ENCODE measurements at places on chromosomes 3 and 15.
A peak's percentile ranks its signal among the peaks of the same experiment; 100 is the strongest.

DNA sequence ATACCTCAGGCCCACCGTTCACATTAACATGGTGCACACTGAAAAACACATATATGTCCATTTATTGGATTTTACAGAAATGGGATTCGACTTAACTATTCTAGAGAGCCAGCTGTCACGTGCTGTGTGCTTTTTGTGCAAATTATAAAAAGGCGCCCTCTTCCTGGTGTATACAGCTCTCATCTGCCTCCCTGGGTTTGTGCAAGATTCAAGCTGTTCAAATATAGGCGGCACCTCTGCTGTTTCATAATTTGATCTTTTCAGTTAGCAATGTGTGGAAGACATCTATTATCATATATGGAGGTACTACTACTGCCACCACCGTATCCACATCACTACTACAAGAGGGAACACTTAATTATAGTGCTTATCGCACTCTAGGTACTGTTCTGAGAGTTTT is 187.6 kb downstream of the EBLN2 start:
- H3K4me3 ChIP-seq = no peak overlapping the region
- H3K27ac ChIP-seq = no peak overlapping the region
- no peak for DNase-seq

DNA sequence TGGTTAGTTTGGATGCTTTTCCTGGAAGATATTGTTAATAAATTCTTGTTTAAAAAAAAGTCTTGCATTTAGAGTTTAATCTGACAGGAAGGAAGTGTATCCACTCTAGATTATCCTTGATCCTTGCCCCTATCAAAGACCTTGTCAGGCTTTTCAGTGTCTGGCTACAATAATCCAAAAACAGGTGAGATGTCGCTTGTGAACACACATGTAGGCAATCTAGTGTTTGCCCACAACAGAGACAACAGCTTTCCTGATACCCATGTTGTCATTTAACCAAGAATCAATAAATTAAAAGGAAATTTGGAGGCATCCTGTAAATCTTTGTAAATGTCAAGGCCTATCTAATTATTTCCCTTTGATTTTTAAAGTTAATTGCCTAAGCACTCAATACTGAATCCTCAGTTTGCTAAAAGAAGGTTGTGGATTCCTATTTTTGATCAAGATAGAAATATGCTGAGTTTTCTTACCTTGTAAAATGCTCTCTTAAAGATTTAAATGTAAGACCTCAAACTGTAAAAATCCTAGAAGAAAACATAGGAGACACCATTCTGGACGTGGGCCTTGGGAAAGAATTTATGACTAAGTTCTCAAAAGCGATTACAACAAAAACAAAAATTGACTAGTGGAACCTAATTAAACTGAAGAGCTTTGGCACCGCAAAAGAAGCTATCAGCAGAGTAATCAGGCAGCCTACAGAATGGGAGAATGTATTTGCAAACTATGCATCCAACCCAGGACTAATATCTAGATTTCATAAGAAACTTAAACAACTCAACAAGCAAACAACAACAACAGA is 207.7 kb downstream of the NAALADL2 start:
- no peak overlapping the region for H3K4me3 ChIP-seq
- no peaks in the 10 kb centered on the region for H3K27me3 ChIP-seq
- DNase-seq = no peak
- H3K36me3 ChIP-seq = no peaks in the 10 kb centered on the region
- no peak overlapping the region for H3K27ac ChIP-seq

DNA sequence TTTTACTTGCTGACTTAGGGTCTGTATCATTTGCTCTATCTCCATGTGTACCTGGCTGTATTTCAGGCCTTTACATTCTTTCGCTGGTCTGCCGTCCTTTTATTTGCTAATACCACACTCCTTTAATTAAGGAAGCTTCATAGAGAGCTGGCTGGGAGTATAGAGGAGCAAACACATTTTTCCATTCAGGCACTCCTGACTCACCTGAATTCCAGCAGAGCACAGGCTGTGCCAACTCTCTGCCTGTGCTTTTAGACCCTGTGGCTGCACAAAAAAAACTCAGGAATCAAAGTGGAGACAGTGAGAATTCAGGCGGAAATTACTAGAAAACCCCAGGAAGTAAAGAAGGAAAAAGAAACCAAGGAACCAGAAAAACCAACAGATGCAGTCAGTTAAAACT is 29.0 kb upstream of the ATP10A start:
- H3K27me3 ChIP-seq = peaks cover 4% of the 10 kb centered on the region
- H3K4me3 ChIP-seq = no peak overlapping the region
- no peaks in the 10 kb centered on the region for H3K36me3 ChIP-seq
- no peaks in the 10 kb centered on the region for H3K4me1 ChIP-seq
- no peak for DNase-seq

DNA sequence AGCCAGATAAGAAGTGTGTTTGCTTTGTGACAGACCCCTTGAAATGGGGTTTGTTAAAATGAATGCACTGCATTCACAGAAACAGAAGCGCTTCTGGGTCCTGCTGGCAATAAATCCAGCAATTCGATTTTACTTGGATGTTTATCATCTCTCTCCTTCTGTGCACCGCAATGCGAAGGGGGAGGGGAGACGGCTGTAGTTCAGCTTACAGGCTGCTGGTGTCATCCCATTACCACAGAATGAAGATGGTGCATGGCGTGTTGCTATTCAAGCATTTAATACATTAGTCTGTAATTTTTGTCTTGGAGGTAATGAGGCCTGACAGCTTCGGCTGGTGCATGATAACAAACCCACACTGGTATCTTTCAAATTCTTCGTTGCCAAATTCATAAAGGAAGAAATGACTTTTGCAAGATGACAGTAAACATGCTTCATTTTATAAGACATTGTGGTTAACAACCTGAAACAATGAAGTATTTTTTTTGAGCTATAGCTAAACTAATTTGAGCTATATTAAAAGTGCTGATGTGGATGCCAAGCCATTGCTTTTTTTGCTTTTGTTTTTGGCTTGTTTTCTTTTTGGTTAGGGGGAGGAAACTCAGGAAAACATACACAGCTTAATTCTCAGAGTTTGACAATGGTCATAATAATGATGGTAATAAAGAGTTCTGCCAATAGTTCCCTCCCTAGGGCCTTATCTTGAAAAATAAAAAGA is 418.3 kb downstream of the OTOL1 start:
- no peaks in the 10 kb centered on the region for H3K4me1 ChIP-seq
- H3K36me3 ChIP-seq = no peaks in the 10 kb centered on the region
- no peak overlapping the region for H3K27ac ChIP-seq
- no peak overlapping the region for H3K4me3 ChIP-seq
- DNase-seq = no peak
- no peaks in the 10 kb centered on the region for H3K27me3 ChIP-seq

DNA sequence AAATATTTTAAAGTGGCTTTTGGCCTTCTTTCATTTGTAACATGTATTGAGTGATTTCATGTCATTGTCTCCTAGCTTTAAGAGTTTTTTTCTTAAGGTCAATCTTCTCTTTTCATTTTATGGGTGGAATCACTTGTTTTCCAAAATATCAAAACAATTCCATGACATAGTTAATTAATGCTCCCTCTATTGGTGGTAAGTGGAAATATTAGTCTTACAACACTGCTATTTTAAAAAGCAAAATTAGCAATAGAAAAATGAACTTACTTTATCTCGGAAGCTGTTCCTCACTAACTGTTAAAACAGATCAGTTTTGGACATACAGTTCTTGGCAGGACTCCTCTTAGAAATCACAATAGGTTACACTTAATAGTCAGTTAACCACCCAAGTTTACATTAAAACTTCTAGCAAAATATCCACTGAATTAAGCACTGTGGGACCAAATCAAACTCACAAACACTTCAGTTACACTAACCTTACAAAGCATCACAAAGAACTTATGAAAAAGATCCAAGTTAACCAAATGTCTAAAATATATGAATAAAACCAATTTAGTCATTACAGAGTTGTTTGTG is 42.4 kb downstream of the TIGIT start:
- peak overlapping the region; percentile 82 for H3K27ac ChIP-seq
- DNase-seq = no peak
- H3K27me3 ChIP-seq = no peaks in the 10 kb centered on the region
- H3K4me3 ChIP-seq = no peak overlapping the region
- peaks cover 68% of the 10 kb centered on the region for H3K4me1 ChIP-seq

DNA sequence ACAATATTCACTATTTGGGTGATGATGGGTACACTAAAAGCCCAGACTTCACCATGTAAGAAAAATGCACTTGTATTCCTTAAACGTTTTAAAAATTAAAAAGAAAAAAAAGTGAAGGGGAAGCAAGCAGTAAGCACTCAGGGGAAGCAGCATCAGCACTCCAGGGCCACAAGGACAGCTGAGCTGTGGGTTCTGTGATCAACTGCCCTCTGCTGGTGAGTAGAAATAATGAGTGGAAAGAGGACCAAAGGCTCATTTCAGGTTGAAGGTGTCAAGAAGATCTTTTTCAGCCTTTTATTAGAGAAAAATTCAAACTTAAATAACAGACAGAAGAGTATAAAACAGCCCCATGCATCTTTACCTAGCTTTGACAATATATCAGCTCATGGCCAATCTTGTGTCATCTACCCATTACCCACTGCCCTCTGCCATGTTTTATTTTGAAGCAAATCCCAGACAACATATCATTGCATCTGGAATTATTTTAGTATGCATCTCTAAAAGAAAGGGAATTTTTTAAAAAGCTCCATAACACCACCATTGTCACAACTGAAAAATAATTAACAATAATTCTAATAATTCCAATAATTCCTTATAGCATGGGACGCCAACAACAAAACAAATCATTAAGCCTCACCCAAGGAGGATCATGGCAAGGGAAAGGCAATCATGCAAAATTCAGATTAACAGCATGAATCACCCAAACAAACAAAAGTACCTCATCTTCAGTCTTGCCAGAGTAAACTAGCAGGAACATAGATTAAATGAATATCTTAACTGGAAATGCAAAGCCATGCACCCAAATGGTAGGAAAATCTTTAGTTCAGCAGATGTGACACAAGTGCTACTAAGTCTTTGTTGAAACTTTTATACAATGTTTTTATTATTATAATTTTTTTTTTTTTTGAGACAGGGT is 42.5 kb downstream of the TAMM41 start:
- no peak for DNase-seq
- H3K4me1 ChIP-seq = peaks cover 8% of the 10 kb centered on the region
- H3K27me3 ChIP-seq = no peaks in the 10 kb centered on the region
- H3K36me3 ChIP-seq = peaks cover 95% of the 10 kb centered on the region

- no peak for DNase-seq
- no peaks in the 10 kb centered on the region for H3K27me3 ChIP-seq
- no peak overlapping the region for H3K27ac ChIP-seq
- no peaks in the 10 kb centered on the region for H3K36me3 ChIP-seq
- H3K4me1 ChIP-seq = no peaks in the 10 kb centered on the region
- no peak overlapping the region for H3K4me3 ChIP-seq
These were observed 120.7 kb upstream of the STAC start for GRCh38 chr3:36259580-36259979.

DNA sequence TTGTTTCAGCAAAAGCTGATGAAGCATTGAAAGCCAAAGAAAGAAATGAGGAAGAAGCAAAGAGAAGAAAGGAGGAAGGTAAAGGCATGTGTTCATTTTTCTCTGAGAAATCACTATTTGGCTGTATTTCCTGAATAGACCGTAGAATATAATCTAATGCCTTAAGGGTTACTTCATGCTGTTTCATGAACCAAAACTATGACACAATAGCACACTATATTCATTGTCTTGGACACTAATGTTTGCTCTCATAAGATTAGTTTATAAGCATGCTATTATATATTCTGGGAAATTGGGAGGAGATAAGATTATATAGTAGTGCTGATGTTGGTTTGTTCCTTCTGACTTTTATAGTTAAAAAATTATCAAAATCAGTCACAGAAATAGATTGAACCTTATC is 110.1 kb upstream of the MLF1 start:
- no peak overlapping the region for H3K27ac ChIP-seq
- H3K27me3 ChIP-seq = no peaks in the 10 kb centered on the region
- no peak overlapping the region for H3K4me3 ChIP-seq

GRCh38 chr15:92123962-92124656 is 269.6 kb upstream of the ST8SIA2 start:
- H3K4me1 ChIP-seq = no peaks in the 10 kb centered on the region
- no peak for DNase-seq
- H3K4me3 ChIP-seq = no peak overlapping the region
- H3K27ac ChIP-seq = no peak overlapping the region

GRCh38 chr3:124119056-124119716 is 127.3 kb upstream of the ROPN1 start:
- DNase-seq = no peak
- H3K36me3 ChIP-seq = no peaks in the 10 kb centered on the region
- peaks cover 33% of the 10 kb centered on the region for H3K27me3 ChIP-seq
- H3K4me3 ChIP-seq = no peak overlapping the region
- H3K27ac ChIP-seq = no peak overlapping the region

DNA sequence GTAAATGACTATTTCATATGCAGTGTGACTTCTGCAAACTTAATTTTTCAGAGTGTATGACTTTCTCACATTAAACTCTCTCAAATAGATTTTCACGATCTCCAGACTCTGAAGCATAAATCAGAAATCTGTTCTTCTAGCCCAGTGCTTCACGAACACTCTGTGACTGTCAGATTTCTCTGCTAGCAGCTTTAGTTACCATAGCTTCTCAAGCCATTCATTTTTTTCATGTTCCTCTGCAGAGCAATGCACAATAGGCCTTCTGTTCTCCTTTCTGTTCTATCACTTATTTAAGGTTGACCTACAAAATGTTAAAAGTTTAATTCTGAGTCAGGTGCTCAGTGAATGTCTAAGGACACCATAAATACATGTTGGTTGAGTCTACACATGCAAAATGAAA is 1102.2 kb downstream of the TUSC7 start:
- DNase-seq = no peak
- no peak overlapping the region for H3K27ac ChIP-seq
- H3K4me1 ChIP-seq = no peaks in the 10 kb centered on the region
- no peak overlapping the region for H3K4me3 ChIP-seq

GRCh38 chr3:71825551-71826283 is 40.8 kb upstream of the PROK2 start:
- no peak overlapping the region for H3K27ac ChIP-seq
- H3K4me3 ChIP-seq = no peak overlapping the region
- no peaks in the 10 kb centered on the region for H3K27me3 ChIP-seq

- DNase-seq = no peak
- no peak overlapping the region for H3K27ac ChIP-seq
- H3K4me3 ChIP-seq = no peak overlapping the region
- H3K36me3 ChIP-seq = no peaks in the 10 kb centered on the region
These were observed 164.6 kb upstream of the CCDC54 start for GRCh38 chr3:107212618-107213017.

DNA sequence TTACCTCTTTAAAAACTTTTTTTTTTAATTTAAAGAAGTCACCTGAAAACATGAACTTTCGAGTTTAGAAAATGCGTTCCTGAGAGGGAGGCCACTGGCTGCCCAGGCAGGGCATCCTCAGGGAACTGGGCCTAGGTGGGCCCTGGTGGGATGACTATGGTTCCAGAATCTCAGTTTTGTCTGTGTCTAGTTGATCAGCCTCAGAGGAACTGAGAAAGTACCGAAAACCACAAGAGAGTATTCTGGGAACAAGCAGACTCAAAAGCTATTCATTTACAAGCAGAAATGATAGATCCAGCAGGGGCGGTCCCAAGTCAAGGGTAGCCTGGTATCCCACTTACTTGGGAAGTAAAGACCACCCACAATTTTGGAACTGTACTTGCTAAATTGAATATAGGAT is 10.5 kb downstream of the WWTR1 start:
- DNase-seq = no peak
- H3K27ac ChIP-seq = no peak overlapping the region
- H3K4me1 ChIP-seq = no peaks in the 10 kb centered on the region
- H3K4me3 ChIP-seq = no peak overlapping the region

GRCh38 chr3:151443583-151443982 is 17.3 kb downstream of the IGSF10 start:
- no peak for DNase-seq
- peaks cover 14% of the 10 kb centered on the region for H3K27me3 ChIP-seq

- no peak overlapping the region for H3K4me3 ChIP-seq
- DNase-seq = peak; percentile 24
These were observed 5.6 kb downstream of the KIF7 start for GRCh38 chr15:89649716-89650115.
